ENCODE measurements at places on chromosomes 4 and X. TPM values are rescaled to one million over a fixed set of nuclear protein-coding genes. Genes with fewer than 3 reads are reported as not detected.

DNA sequence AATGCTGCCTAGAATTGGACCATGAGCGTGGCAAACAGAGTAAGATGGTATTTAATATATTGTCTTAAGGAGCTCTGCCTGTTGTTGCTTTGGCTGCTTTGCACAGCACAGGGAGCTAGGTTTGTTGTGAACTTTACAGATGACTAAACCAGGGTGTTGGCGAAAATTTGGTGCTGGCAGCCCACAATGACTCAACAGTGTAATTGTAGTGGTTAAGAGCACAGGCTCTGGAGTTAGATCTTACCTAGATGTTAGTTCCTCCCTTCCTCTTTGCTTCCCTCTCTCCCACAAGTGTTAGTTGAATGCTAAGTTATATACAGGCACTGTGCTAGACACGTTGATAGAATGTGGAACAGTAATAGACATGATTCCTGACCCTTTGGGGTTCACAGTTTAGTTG is 128.9 kb upstream of the TRPC5 start:
- no peaks in the 10 kb centered on the region for H3K4me1 ChIP-seq
- DNase-seq: no peak
- H3K27me3 ChIP-seq: no peaks in the 10 kb centered on the region
- H3K36me3 ChIP-seq: no peaks in the 10 kb centered on the region

- no peak overlapping the region for H3K4me3 ChIP-seq
- no peaks in the 10 kb centered on the region for H3K4me1 ChIP-seq
- DNase-seq: peak; percentile 18
- H3K36me3 ChIP-seq: no peaks in the 10 kb centered on the region
Measured at GRCh38 chrX:38987198-38987651, 186.0 kb downstream of the MID1IP1 start.

- no peaks in the 10 kb centered on the region for H3K36me3 ChIP-seq
- H3K4me3 ChIP-seq: no peak overlapping the region
- H3K4me1 ChIP-seq: no peaks in the 10 kb centered on the region
- no peak for DNase-seq
Measured at GRCh38 chr4:160846121-160846520, 1317.7 kb downstream of the FSTL5 start.

FAM149A gene
- 17.3 TPM for total RNA-seq

MAP7D3 gene
- total RNA-seq: 19.9 TPM

DNA sequence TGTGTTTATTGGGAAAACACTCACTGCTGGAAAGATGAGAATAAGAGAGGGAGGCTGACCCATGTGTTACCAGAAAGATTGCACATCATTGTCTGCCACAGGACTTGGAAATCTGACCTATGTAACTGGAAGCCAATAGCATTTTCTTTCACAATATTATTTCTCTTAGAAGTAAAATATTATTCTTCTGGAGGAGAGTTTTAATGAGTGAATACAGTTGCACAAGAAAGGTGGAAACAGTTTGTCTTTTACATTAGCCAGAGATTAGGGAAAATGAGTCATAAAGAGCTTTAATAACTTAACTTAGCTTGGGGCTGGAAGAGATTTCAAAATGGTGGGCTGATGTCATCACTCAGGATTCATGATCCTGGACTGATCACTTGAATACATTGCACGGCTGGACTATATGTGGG is 31.5 kb upstream of the LNX1 start:
- H3K4me3 ChIP-seq: no peak overlapping the region
- no peaks in the 10 kb centered on the region for H3K27me3 ChIP-seq
- H3K27ac ChIP-seq: no peak overlapping the region
- DNase-seq: no peak

DNA sequence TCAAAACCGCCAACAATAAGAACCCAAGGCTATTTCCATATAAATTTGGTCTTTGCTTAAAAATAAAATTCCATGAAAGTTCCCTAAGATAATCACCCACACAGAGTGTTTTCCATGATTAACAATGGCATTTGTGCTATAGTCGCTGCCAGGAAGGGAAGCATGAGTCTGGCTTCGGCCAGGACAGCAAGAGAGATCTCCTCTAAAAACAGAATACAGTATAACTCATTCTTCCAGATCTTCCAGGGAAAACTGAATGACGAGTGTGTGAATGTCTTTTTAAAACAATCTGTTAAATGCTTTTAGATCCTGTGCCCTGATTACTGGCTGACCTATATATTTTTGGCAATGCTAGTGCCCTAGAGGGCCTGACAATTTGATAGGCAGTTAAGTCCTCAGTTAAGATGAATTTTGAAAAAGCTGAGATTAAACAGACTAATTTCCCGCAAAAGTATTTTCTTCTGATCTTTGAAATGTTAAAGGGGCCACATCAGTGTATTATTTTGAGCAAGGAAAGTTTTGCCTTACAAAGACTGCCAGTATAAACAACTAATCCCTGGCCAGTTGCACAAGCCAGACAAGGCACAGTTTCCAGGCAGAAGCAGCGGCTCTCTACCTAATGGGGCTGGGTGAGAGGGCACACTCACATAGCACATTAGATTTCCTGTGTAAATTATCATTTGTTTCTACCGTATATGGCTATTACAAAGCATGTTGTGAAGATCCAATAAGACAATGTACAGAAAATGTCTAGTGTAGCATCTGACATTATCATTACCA is 127.3 kb downstream of the DCHS2 start:
- no peaks in the 10 kb centered on the region for H3K36me3 ChIP-seq
- H3K4me3 ChIP-seq: no peak overlapping the region
- DNase-seq: no peak

GNRHR gene
- total RNA-seq: not detected

PALLD gene
- total RNA-seq: 140 TPM

DNA sequence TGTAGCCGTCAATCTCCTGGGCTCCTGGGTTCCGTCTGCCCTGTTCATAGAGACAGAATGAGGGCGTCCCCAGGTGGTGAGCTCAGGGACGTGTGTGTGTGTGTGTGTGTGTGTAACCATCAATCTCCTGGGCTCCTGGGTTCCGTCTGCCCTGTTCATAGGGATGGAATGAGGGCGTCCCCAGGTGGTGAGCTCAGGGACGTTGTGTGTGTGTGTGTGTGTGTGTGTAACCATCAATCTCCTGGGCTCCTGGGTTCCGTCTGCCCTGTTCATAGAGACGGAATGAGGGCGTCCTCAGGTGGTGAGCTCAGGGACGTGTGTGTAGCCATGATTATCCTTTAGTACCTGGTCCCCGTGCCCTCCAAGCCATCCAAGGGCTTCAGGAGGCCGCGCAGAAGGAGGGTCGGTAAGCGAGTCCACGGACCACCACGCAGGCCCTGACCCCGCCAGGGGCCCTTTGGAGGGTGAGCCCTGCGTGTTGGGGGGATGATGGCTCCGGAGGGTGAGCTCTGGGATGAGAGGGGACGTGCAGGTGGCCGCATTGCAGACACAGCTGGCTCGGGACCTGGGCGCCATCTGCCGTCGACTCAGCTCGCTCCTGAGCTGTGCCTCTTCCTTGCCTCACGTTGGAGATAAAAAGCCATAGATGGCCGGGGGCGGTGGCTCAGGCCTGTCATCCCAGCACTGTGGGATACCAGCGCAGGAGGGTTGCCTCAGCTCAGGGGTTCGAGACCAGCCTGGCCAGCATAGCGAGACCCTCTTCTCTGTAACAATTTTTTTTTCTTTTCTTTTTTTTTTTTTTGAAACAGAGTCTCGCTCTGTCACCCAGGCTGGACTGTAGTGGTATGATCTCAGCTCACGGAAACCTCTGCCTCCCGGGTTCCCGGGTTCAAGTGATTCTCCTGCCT is 5.4 kb upstream of the GTPBP6 start:
- H3K36me3 ChIP-seq: no peaks in the 10 kb centered on the region
- peaks cover 25% of the 10 kb centered on the region for H3K4me1 ChIP-seq
- no peak overlapping the region for H3K4me3 ChIP-seq
- peak; percentile 71 for DNase-seq
- no peaks in the 10 kb centered on the region for H3K27me3 ChIP-seq
- no peak overlapping the region for H3K27ac ChIP-seq

PNMA6F gene
- not detected for total RNA-seq

- DNase-seq: no peak
- no peaks in the 10 kb centered on the region for H3K27me3 ChIP-seq
- no peak overlapping the region for H3K4me3 ChIP-seq
- H3K27ac ChIP-seq: peak overlapping the region; percentile 7
Measured at GRCh38 chr4:107896646-107897045, 34.7 kb upstream of the CYP2U1 start.

GRCh38 chrX:14529290-14529989 is at the start of gene GLRA2:
TSS of gene GLRA2 (plus strand) at chrX:14529536. CDS start at chrX:14530058, 522 bp downstream.
- DNase-seq: no peak
- H3K36me3 ChIP-seq: no peaks in the 10 kb centered on the region
- no peaks in the 10 kb centered on the region for H3K27me3 ChIP-seq
- H3K27ac ChIP-seq: no peak within 1 kb of the TSS
- H3K4me3 ChIP-seq: no peak within 1 kb of the TSS

- H3K4me1 ChIP-seq: peaks cover 15% of the 10 kb centered on the region
- peak overlapping the region; percentile 16 for H3K27ac ChIP-seq
- H3K36me3 ChIP-seq: no peaks in the 10 kb centered on the region
Measured at GRCh38 chr4:84913176-84913575, 53.3 kb downstream of the WDFY3 start.

RAP2C gene
- total RNA-seq: 22.9 TPM

DNA sequence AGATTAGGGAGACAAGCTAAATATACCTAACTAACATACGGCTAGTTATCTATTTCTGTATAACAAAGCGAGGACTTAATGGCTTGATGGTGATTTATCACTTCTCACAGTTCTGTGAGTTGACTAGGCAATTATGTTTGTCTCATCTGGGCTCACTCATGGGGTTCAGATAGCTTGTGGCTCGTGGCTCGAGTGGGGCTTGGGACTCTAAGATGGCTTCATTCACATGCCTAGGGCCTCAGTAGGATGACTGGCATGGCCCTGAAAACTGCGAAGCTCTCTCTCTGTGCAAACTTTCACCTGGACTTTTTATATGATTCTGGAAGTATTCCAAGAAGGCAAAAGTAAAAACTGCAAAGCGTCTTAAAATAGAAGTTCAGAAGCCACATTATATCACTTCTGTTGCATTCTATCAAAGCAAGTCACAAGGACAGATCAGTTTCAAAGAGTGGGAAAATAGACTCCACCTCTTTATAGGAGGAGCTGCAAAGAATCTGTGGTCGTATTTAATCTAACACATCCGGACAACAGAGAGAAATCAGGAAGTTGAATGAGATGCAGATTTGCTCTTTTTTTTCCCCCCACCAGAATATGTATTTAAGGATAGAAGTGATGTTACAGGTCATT is 491.2 kb downstream of the INPP4B start:
- no peaks in the 10 kb centered on the region for H3K36me3 ChIP-seq
- H3K27ac ChIP-seq: no peak overlapping the region
- H3K4me3 ChIP-seq: no peak overlapping the region
- H3K4me1 ChIP-seq: no peaks in the 10 kb centered on the region

GRCh38 chrX:70386235-70386634 is 36.9 kb upstream of the GDPD2 start:
- no peak overlapping the region for H3K27ac ChIP-seq
- H3K4me3 ChIP-seq: no peak overlapping the region
- no peaks in the 10 kb centered on the region for H3K4me1 ChIP-seq
- H3K27me3 ChIP-seq: no peaks in the 10 kb centered on the region
- no peaks in the 10 kb centered on the region for H3K36me3 ChIP-seq

NOX1 gene
- not detected for total RNA-seq

GRCh38 chrX:113962343-113962742 is 621.5 kb upstream of the HTR2C start:
- no peak overlapping the region for H3K4me3 ChIP-seq
- H3K27me3 ChIP-seq: no peaks in the 10 kb centered on the region
- H3K36me3 ChIP-seq: no peaks in the 10 kb centered on the region
- DNase-seq: no peak
- H3K27ac ChIP-seq: no peak overlapping the region

CSAG1 gene
- not detected for total RNA-seq

DNA sequence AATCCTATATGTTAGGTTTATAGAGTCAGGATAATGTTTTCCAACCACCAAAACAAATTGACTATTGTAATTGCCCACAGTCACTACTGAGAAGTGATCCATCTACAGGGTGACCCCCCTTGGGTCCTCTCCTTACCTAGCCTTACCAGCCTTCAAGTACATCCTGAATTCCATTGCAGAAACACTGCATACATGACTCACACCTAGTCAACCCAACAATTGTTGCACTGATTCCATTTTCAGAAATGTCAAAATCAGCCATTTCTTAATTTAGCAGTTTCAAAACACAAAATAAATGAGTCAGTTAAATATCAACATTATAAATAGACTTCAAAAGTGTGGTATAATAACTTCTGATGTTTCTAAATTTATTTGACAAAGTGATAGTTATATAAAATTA is 106.3 kb upstream of the TNIP3 start:
- H3K27ac ChIP-seq: no peak overlapping the region
- H3K4me3 ChIP-seq: no peak overlapping the region
- DNase-seq: no peak
- H3K36me3 ChIP-seq: no peaks in the 10 kb centered on the region
- no peaks in the 10 kb centered on the region for H3K4me1 ChIP-seq
- H3K27me3 ChIP-seq: no peaks in the 10 kb centered on the region

GRCh38 chrX:146887020-146887419 is 72.5 kb upstream of the CXorf51A start:
- H3K4me3 ChIP-seq: no peak overlapping the region
- H3K4me1 ChIP-seq: no peaks in the 10 kb centered on the region
- DNase-seq: no peak
